ENCODE measurements at places on chromosomes 7 and 10.

- DNase-seq = no peak
Observed at GRCh38 chr10:20085115-20085514, 268.9 kb downstream of the PLXDC2 start.

- DNase-seq = no peak
Observed at GRCh38 chr10:49228677-49229076, 40.5 kb upstream of the TMEM273 start.

GRCh38 chr10:34854147-34854601 lies 39.1 kb upstream of the PARD3 start:
- DNase-seq = no peak

GRCh38 chr7:46738165-46738564 lies 817.1 kb upstream of the IGFBP3 start:
- DNase-seq = no peak

DNA sequence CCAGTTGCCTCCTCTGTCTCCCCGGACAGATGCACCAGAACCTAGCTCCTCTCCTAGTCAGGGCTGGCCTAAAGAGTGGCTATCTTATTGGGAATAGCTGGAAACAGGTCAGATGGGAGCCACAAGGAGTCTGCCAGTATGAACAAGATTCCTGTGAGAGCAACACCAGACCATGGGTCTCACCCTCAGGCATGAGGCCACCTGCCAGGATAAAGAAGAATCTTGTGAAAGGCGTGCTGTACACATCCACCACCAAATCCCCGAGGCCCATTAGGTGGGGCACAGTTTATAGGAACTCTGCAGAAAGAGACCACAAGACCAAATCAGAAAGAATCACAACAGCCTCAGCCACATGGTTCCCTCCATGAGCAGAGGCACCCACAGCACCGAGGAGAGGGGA lies 325.9 kb downstream of the TNS3 start:
- DNase-seq = no peak

DNA sequence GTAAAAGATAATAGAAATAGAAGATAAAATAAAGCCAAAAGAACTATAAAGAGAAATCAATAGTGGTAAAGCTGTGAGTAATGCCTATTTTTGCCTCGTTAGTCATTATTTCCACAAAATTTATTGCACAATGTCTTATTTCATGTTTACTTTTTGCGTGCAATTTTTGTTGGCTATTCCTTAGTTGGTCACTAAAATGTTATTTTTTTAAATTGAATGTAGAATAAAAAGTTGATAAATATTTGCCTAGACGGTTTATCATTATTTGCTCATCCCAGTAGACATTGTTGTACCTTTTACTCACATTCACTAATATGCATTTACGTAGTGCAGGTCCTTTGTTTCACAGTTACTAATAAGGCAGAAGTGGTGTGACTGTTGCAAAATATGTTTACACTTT lies 227.8 kb upstream of the BMPER start:
- no peak for DNase-seq

DNA sequence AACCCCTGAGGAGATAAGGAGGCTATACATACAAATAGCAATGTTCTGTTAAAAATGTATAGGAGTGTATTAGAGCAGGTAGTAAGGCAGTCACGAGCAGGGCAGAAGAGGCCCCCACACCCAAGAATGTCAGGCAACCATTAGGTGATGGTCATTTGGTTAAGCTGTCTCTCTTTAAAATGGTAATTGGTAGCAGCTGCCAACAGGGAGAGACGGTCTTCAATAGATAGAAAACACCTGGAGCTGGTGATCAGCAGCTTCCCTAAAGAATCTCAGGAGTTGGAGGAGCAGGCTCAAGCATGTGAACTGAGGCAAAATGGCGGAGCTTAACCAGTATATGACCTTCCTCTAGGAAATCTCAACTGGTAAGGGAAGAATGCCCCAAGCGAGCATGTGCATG lies 26.4 kb upstream of the HTR5A start:
- DNase-seq = no peak

- DNase-seq = no peak
Observed at GRCh38 chr10:95454940-95455339, 106.2 kb downstream of the SORBS1 start.

DNA sequence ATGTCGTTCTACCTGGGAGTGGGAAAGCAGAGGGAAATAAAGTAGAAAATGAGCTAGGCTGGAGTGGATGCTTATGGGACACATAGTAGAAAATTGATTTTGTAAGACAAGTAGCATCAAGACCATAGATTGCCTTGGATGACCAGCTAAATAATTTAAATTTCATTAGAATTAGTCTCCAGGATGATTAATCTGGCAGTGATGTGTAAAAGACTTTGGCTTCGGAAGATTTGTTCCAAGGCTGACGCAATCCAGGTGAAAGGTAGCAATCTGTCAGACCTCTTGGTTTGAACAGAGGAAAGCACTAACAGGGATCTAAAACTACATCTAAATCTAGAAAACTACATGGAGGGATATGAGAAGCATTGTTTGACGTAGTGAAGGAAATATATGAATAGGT lies 236.5 kb downstream of the ARL4A start:
- DNase-seq = no peak

DNA sequence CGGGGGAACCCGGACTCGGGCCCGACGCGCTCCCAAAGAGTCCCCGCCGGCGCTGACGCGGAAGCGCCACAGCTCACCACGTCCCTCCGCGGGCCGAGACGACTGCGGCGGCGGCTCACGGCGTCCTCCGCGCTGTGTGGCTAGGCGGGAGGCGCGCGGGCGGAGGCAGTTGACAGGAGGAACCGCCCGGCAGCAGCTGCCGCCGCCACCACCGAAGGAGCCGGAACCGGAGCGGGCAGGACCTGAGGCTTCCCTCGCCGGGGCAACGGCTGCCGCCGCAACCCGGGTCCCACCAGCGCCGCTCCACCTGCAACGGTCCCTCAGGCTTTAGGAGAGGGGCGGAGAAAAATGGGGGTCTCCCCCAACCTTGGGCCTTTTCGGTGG lies 334 bp downstream of the ZNF800 start:
- peak; percentile 13 for DNase-seq

DNA sequence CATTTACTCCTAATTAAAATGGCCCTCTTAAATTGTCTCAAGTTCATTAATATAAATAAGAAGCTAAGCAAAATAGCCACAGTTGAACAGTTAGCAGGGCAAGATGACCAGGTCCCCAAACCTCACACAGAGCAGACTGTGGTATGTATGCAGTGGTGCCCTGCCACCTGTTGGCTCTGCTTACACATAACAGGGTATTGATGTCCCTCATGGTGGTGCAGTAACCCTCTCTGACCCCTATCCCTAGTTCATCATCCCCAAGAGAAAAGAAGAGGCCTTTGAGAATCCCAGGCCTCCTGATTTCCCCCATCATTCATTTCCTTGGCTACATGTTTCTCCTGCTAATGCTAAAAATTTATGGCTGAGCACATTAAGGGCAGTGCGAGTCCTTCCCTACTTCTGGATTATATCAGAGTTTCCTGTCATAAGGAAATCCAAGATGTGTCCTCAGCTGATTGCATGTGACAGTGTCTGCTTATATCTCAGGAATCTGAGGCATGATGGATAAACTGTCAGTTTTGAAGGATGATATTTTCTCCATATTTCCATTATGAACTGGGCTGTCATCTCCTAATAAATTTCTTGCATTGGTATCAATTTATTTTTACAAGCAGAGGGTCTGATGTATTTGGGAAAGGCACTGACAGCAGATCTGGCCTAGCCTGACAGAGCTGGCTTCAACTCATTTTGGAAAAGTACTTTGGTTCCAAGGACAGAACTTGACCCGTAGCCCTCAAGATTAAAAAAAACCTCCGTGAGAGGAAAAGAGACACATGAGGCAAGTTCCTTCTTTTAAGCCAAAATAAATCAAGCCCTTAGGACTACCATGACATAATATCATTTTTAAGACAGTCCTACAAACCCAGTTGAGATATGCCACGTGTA lies 880.6 kb downstream of the LRMDA start:
- DNase-seq = no peak

- DNase-seq = no peak
Observed at GRCh38 chr7:101625031-101625791, 3.9 kb downstream of the MYL10 start.

DNA sequence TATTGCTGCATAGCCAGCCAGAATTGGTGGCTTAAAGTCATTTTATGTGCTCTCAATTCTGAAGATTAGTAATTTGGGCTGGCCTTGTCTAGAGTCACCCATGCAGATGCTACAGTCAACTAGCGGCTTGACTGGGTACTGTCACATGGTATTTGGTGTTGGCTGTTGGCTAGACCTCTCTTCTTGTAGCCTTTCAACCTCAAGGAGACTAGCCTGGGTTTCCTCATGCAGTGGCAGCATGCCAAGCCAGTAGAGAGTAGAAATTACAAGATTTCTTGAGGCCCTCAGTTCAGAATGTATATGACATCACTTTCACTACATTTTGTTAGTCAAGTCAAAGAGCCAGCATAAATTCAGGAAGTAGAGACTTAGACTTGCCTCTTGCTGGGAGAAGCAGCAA lies 3.7 kb upstream of the ZNF800 start:
- DNase-seq = no peak

DNA sequence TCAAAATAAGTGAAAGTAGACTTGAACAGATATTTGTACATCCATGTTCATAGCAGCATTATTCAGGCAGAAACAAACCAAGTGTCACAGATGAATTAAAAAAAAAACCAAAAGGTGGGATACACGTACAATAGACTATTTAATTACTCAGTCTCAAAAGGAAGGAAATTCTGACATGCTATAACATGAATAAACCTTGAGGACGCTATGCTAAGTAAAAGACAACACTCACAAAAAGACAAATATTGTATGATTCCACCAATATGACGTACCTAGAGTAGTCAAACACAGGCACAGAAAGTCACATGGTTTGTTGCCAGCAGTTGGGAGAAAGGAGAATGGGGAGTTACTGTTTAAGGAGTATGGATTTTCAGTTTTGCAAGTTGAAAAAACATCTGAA lies 18.0 kb upstream of the CFAP70 start:
- no peak for DNase-seq

DNA sequence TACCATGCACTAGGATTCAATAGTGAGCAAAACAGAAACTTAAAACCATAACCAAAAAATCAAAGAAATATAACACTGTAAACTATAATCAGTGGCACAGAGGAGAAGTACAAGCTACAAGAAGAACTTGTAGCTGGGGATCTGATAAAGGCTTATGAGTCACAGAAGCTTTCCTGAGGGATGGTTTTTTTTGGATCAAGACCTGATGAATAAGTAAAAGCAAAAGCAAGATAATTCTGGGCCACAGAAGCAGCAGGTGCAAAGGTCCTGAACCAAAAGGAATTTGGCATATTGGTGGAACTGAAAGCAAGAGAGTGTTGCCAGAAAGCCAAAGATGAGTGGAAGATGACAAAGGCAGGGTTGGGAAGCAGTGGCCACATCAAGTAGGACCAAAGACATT lies 37.4 kb upstream of the BET1 start:
- DNase-seq = no peak

DNA sequence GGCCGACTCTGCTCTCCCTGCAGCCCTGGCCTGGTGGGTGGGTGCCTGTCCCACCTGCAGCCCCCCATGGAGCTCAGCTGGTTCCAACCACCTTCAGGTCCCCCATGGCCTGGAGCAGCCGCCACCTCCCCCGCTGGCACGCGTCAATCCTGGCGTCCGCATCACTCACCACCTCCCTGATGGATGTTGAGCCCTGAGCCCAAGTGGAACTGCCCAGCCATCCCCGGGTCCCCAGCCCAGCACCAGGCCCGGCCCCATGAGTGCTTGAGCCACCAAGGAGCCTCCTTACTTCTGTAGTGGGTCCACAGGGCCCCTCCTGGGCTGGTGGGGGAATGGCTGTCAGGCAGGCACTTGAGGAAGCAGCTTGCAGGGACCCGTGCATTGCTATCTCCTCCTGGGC lies 14.6 kb downstream of the AGAP3 start:
- no peak for DNase-seq

DNA sequence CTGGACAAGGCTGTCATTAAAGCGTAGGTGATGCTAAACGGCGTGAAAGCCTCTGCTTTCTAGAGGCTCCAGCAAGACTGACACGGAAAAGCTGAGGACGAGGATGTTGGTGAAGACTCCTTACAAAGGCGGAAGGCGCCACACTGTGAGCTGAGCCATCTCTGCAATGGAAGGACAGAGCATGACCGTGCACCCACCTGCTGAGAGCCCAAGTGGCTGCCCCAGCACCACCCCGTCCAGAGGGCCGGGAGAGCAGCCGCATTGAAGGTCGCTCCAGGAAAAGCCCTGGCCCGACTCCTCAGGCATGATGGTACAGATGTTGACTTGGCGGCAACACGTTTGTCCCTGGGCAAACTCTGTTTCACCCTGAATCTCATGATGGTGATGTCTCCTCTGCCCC lies 492.7 kb downstream of the DNAJB6 start:
- no peak for DNase-seq

DNA sequence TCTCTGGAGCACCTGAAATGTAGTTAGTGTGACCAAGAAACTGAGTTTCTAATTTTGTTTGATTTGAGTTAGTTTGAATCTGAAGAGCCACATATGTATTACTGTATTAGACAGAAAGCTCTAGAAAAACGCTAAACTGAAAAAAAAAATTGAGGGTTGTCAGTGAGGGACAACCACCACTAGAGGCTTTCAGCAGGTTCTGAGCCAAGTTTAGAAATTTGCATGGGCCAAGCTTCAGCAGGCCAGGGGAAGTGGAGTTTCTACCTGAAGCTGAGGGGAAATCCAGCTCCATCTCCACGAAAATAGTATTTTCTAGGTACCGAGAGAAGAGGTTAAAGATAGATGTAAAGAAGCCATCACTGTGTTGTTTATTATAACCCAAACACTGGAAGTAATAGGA lies 77.9 kb upstream of the PLXNA4 start:
- DNase-seq = no peak

DNA sequence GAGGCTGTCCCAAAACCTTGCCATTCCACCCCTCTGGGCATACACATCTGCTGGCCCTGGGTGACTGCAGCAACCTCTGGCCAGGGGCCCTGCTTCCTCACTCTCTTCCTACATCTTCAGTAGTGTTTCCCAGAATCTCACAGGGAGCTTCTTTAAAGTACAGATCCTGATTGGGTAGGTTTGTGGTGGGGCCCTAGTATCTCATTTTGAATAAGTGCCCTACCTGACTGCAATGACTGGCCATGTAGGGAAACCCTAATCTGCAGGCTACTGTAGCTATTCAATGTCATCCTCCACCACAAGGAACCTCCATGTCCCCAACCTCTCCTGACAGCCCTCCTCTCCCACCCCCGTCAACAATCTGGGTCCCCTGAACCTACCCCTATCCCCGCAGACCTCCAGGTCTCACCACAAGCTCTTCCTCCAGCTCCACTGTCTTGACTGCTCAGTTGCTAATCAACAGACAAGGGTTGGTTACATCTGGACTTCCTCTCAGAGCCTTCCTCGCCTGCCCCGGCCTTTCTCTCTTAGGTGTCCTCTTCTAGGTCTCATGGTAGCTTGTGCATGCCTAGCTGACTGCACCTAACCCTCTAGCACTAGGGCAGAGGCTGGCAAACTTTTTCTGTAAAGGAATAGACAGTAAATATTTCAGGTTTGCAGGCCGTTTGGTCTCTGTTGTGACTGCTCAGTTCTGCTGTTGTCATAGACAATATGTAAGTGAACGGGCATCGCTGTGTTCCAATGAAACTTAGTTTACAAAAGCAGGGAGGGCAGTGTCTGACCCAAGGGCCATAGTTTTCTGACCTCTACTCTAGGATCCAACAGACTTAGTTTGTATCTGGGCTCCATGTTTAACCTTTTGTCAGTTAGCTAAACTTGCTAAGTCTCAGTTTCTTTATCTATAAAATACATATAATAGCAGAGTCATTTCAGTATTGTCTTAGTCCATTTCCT lies 121.1 kb downstream of the AOAH start:
- DNase-seq = no peak

- DNase-seq = no peak
Observed at GRCh38 chr7:213324-213993, 21.1 kb downstream of the FAM20C start.

GRCh38 chr7:98091061-98091460 lies 15.6 kb upstream of the LMTK2 start:
- no peak for DNase-seq

- DNase-seq = no peak
Observed at GRCh38 chr10:25815999-25816768, 117.8 kb upstream of the MYO3A start.

Measured in cortex of kidney (tissue), 1 donor.